ENCODE measurements at places on chromosomes 4 and X.

DNA sequence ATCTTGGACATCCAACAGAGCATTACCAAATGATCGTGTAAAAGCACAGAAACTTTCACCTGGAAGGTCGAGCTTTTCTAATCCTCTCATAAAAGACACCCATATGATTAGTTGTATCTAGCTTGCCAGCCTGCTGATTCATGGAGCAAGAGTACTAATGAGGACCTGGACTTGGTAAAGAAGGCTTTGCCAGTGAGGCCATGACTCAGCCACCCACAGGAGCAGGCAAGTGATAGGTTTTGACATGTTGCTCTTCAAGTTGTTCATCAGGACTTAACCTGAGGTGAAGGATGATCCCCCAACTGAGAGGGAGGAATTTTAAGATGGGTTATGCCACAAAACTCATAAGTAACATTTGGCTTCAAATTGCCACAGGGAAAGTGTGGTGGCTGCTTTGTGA lies 24.7 kb upstream of the EPGN start:
- no peak for DNase-seq

- no peak for DNase-seq
Observed at GRCh38 chr4:8688908-8689445, 96.4 kb downstream of the CPZ start.

GRCh38 chrX:115393271-115393670 lies 103.8 kb downstream of the LUZP4 start:
- DNase-seq, result no peak

GRCh38 chr4:89837993-89838390 lies 1.0 kb upstream of the SNCA start:
- peak; percentile 2 for DNase-seq

DNA sequence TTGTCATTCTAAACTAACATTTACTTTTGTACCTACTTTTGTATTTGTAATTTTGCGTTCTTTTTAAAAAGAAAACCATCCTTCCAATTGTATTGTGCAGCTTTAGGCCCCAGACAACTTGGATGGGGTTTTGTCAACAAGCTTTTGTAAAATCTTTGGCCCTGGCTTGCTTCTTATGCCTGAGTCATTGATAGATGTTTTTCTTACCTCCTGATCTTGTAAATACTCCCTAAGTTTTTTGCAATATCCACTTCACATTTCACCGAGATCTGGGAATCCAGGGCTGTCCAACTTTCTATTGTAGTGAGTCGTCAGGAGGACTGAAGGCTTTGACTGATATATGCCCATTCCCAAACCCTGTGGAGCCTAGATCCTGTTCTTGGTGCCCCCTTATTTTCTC lies 126.9 kb upstream of the GUCY1A1 start:
- DNase-seq, result no peak

GRCh38 chr4:107265859-107266258 lies 229.7 kb upstream of the DKK2 start:
- no peak for DNase-seq

DNA sequence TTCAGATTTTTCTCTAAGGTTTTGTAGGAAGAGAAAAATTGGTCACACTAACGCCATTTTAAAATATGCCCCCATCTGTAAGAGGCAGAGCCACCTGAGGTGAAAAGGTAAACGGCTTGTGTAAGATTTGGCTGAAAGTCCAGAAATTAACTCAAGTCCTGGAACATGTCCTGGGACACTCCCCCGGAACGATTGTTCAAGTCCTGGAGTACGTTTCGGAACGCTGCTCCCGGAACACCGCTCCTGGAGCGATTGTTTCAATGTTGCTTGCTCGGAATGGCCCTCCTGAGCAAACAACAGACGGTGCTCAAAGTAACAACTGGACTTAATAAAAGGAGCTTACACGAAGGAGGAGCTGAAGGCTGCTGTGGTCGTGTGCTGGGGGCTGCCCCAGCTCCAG lies 796.5 kb upstream of the SLIT2 start:
- peak; percentile 80 for DNase-seq

- no peak for DNase-seq
Observed at GRCh38 chr4:116401293-116401692, 684.1 kb downstream of the TRAM1L1 start.

DNA sequence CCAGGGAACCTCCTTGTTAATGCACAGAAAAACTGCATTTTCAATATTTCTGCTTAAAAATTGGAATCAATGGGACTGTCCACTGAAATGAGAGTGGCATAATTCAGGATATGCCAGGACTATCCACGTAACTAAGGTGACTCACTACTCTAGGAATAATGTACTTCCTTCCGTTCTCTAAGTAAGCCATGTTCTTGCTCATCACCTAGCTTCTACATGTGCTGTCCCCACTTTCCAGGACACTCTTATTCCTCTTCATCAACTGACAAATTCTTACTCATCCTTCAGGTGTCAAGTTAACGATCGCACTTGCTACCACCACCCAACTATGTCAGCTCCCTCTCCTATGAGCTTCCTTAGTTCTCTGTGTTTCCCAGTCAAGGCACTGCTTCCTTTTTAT lies 342.8 kb upstream of the F9 start:
- DNase-seq, result no peak

GRCh38 chr4:141768954-141769353 lies 132.6 kb downstream of the IL15 start:
- no peak for DNase-seq

- DNase-seq, result no peak
Observed at GRCh38 chr4:187666697-187667494, 328.7 kb upstream of the ZFP42 start.

- peak; percentile 50 for DNase-seq
Observed at GRCh38 chrX:42119076-42119475, 195.7 kb upstream of the CASK start.

GRCh38 chrX:13090339-13091110 lies 46.1 kb upstream of the FAM9C start:
- DNase-seq, result no peak

GRCh38 chr4:173524218-173525117 lies 5.6 kb downstream of the HAND2 start:
- no peak for DNase-seq

DNA sequence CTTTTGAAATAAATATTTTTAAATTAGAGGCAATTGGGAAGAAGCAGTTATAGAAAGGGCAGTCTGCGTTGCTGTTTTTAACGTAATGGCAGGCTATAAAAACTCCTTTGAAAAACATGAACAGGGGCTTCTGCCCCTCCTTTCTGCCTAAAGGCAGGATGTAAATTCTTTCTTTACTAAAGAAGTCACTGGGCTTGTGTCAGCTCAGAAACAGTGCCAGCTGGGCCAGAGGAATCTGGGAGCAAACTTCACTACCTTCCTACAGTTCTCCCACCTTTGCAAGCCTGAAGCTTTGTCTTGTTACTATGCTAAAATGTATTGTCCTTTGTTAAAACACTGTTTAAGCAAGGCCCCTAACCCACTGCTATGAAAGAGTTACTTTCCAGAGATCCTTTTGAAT lies 1664.8 kb downstream of the RPA4 start:
- no peak for DNase-seq

- DNase-seq, result no peak
Observed at GRCh38 chr4:99755223-99755944, 61.2 kb upstream of the DAPP1 start.

GRCh38 chrX:154044091-154044490 lies 24.4 kb upstream of the IRAK1 start:
- no peak for DNase-seq

- no peak for DNase-seq
Observed at GRCh38 chr4:3372264-3372932, 69.4 kb upstream of the HGFAC start.

DNA sequence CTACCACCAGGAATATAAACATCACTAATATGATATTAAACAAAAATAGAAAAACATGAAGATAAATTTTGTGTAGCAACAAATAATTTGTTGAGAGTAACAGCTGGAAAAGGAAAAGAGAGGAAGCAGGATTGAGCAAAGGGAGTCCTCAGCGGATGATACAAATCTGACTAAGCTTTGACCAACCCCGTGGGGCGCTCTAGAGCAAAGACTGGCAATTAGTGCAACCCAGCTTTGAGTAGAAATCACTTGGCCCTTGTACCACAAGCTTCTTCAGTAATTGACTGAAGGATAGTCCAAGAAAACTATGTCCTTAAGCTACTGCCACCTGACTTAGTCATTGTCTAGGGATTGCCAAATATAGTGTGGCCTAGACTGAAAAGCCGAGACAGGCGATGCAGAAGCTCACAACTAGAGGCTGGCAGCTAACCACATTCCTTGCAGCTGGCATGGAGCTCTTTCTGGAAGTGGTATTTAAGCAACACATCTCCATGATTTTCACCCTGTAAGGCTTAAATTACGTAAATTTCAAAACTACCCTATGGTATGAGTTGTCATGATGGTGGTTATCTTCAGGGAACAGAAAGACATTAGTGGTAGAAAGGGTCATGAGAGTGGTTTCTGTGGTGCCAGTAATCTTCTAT lies 396.0 kb downstream of the PDGFC start:
- no peak for DNase-seq

DNA sequence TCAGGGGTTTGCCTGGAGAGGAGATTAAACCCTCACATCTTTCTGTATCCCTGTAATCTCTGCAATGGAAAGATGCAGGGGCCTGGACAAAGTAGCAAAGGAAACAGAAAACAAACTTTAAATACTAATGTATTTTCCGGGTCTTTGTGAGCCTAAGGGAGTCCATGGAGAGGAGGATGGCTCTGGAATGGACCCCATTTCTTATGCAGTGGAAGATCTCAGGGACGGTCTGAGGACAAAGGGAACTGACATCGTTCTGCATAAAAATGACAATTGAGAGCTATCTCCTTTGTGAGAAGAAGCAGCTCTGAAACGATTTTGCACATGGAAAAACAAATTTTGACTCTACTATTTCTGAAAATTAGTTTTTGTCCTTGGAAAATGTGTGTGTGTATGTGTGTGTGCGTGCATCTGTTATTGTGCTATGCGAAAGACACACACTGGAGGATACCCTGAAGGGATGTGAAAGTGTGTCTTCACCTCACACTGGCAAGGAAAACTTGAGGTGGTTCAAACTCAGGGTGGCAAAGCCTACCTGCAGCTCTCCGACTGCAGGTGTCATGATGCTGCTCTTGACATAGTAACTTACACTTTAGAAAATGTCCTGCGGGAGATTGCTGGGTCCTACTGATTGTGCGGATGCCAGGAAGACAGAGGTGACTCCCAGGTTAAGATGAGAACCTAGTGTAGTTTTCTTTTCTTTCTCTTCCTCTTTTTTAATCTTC lies 126.4 kb upstream of the JADE1 start:
- DNase-seq, result no peak

GRCh38 chrX:38627683-38628082 lies 66.3 kb downstream of the TSPAN7 start:
- no peak for DNase-seq

GRCh38 chr4:23097251-23097650 lies 404.5 kb downstream of the GBA3 start:
- DNase-seq, result no peak

GRCh38 chr4:26197018-26197779 lies 123.6 kb upstream of the RBPJ start:
- DNase-seq, result no peak

GRCh38 chrX:120797188-120797851 lies 78.3 kb downstream of the CT47B1 start:
- no peak for DNase-seq

DNA sequence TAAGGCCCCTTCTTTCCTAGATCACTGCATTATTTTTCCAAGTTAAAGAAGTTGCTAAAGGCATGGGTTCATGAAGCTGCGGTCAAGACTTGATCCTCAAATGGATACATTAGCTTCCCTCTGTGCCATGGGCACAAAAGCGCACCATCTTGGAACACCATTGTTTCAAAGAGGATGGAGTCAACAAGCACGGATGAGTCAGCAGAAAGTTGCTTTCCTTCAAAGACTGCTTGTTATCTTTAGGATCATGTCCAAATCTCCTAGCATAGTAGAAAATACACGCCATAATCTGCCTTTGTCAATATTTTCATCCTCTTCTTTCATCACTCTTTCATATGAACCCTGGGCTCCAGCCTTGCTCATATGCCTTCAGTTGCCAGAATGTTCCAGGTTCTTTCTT lies 226.8 kb upstream of the GATB start:
- no peak for DNase-seq

GRCh38 chr4:122131562-122132157 lies 20.5 kb upstream of the BLTP1 start:
- DNase-seq, result no peak

DNA sequence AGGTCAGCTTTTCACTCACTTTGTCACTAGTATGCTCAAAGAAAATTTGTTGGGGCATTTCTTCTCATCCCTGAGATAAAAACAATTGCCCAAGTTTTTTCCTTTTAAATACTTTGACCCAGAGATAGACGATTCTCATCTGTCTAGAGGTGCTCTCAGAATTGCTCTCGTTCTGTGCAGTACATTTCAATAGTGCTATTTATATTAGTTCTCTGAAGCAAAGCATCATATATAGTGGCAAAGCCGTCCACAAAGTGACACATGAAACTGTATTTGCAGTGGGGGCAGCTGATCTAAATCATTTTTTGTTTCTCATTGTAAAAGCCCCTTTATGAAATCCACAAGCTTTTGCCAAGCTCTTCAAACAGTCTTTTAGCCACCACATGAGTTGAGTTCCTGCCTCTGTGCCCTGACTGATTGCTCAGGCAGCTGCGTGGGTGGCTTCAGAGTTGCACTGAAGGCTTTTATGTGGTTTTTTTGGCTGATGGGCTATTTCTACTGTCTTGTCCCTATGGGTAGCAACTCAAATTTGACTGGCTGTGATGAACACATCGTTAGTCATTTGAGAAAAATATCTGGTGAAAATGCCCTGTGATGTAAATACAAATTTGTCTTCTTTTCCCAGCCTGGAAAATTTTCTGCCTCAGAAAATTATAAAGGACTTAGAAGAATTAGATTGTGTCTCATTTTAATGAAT lies 119.1 kb upstream of the OTUD4 start:
- DNase-seq, result no peak

GRCh38 chr4:83851261-83852084 lies 315.6 kb downstream of the GPAT3 start:
- no peak for DNase-seq

DNA sequence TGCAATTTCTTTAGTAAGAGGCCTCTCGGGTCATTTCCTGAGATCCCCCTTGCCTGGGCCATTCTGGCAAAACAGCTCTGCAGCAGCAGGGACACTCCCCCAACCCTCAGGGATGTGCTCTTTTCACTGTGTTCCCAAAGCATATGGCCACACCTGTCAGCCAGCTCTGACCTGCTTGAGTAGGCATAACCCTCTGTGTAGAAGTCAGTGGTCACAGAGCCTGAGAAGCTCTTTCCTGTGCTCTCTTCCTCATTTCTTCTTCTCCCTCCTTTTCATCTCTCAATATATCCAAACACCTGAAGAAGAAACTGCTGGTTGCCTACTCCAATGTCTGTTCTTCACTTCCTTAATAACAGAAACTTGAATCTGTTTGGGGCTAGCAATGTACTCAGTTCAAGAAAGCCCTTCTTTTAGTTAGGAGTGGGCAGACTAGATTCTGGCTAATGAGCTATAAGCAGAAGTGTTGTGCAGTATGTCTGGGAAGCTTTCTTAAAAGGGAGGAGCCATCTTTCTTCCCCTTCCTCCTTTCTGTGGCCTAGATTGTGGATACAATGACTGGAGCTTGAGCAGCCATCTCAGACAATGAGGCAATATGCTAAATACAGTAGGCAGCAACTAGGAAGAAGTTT lies 73.3 kb downstream of the PRPS1 start:
- no peak for DNase-seq

DNA sequence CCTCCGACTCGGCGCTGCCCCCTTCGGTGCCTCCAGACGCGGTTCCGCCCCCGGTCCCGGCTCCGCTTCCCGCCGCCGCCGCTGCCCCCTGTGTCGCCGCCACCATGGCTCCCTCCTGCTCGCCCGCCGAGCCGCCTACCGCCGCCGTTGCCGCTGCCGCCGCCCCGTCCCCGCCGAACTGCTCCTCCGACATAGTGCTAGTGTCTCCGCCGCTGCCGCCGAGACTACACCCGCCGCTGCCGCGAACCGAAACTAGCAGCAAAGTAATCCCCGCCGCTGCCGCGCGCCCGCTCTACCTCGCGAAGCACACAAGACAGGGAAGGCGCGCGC lies 340 bp downstream of the HNRNPD start:
- no peak for DNase-seq
